ENCODE measurements at places on chromosomes 4 and X. TPM values are rescaled to one million over a fixed set of nuclear protein-coding genes. Genes with fewer than 3 reads are reported as not detected.

The SLC4A4 gene
- 9.5 TPM for total RNA-seq

The CENPVL2 gene
- not detected for total RNA-seq

The VCX2 gene
- total RNA-seq = not detected

The FRG2 gene
- total RNA-seq = not detected

The RGN gene
- total RNA-seq = 1.4 TPM

The MSX1 gene
- total RNA-seq = 9.7 TPM

The VCX gene
- total RNA-seq = not detected

The MTTP gene
- total RNA-seq = not detected

The SAGE1 gene
- total RNA-seq = not detected

The AFAP1 gene
- 26.9 TPM for total RNA-seq

The ANKRD50 gene
- total RNA-seq = 15.3 TPM

The PDE5A gene
- 27.1 TPM for total RNA-seq

The ADGRG2 gene
- 8.3 TPM for total RNA-seq

The IL1RAPL1 gene
- total RNA-seq = 0.13 TPM

The AKAP14 gene
- not detected for total RNA-seq

The HS6ST2 gene
- 1.1 TPM for total RNA-seq

The PGAM4 gene
- not detected for total RNA-seq

The ERAS gene
- not detected for total RNA-seq

The LRAT gene
- 2.4 TPM for total RNA-seq

The CXCL5 gene
- 1.8 TPM for total RNA-seq

The TMEM255A gene
- total RNA-seq = 12.0 TPM

The SH3TC1 gene
- total RNA-seq = 32.6 TPM

The UCP1 gene
- total RNA-seq = 0.28 TPM

The GIMD1 gene
- not detected for total RNA-seq

The DLG3 gene
- total RNA-seq = 6.5 TPM

The CDX4 gene
- total RNA-seq = not detected

The CNOT6L gene
- 41.6 TPM for total RNA-seq

The HEPH gene
- 5.5 TPM for total RNA-seq

The ANOS1 gene
- total RNA-seq = 3.5 TPM

The SASH3 gene
- 9.4 TPM for total RNA-seq

The MGAT4D gene
- not detected for total RNA-seq

The SERPINA7 gene
- not detected for total RNA-seq

The SH2D1A gene
- 0.93 TPM for total RNA-seq

The DKK2 gene
- 0.84 TPM for total RNA-seq

The ART3 gene
- not detected for total RNA-seq

The FOXR2 gene
- total RNA-seq = not detected

The CPZ gene
- 9.7 TPM for total RNA-seq

The ADH1C gene
- total RNA-seq = 102 TPM

The TMEM144 gene
- total RNA-seq = 5.6 TPM

The ETDB gene
- not detected for total RNA-seq

The ASMT gene
- not detected for total RNA-seq

The DCAF16 gene
- 25.4 TPM for total RNA-seq

The ASB9 gene
- total RNA-seq = 2.2 TPM

The HSFX4 gene
- total RNA-seq = not detected

All from omental fat pad (tissue), 4 donors.